ENCODE measurements at places on chromosomes 2 and 18.

- no peak for DNase-seq
Measured at GRCh38 chr2:151614159-151614558, 120.1 kb downstream of the NEB start.

- DNase-seq: no peak
Measured at GRCh38 chr2:20595439-20596192, 55.3 kb downstream of the HS1BP3 start.

DNA sequence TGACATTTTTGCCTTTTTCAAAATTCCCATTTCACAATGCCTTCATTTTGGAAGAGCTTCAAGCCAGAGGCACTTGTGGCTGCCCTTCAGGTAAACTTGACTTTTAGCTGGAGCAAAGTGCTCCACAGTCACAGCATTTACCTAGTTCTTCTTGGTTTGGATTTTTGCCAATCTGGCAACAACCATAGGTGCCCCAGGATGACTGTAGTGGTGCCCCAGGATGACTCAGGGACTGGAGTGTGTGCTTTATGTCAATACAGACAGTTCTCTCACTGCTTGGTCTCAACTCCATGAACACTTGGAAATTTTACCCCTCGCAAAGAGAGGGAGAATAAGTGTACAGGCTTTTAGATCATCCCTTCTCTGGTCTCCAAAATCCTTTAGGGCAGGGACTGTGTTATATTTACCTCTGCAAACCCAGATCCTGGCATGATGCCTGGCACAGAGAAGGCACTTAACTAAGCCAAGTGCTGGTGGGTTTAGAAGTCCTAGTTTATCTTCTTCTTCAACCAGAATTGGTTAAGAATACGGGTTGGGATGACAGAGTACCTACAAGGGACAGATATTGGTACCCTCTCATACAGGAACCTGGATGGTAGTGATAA, 15.3 kb upstream of the PTPN4 start:
- no peak for DNase-seq

GRCh38 chr2:23823863-23824262, 103.1 kb downstream of the ATAD2B start:
- no peak for DNase-seq

DNA sequence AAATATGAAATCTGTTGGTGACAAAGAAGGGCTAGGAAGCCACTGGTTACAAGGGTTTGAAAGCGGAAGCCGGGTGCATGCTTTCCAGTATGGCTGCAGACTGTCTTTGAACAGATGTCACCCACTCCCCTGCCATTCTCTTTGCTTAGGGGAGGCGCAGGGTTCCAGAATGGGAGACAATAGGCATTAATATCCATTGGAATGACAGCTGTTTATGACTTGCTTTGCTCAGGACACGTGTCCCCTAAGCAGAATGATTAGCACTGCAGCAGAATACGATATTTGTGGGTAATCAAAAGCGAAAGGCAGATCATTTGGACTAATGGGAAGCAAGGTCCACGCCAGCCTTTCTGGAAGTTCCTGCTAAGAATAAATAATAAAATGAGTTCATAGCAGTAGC, 25.8 kb upstream of the NRP2 start:
- DNase-seq: no peak

All from stimulated activated CD8-positive, alpha-beta memory T cell treated with anti-CD3 and anti-CD28 coated beads, Interleukin-15, amount 100 ng/mL, for 24 hours (primary cell).